ENCODE measurements at places on chromosomes 11 and 22. TPM values are rescaled to one million over a fixed set of nuclear protein-coding genes. Genes with fewer than 3 reads are reported as not detected.

OR5B21 gene
- not detected for total RNA-seq

APOL5 gene
- not detected for total RNA-seq

MMP1 gene
- total RNA-seq: not detected

HPX gene
- 0.82 TPM for total RNA-seq

PRG3 gene
- total RNA-seq: not detected

OR6X1 gene
- total RNA-seq: not detected

OR10A2 gene
- total RNA-seq: not detected

SCGB1D2 gene
- total RNA-seq: not detected

C11orf42 gene
- not detected for total RNA-seq

KDELR3 gene
- total RNA-seq: 1.2 TPM

CCDC87 gene
- total RNA-seq: 1.2 TPM

LMO1 gene
- total RNA-seq: 2.0 TPM

GVQW3 gene
- total RNA-seq: 16.3 TPM

ATL3 gene
- 21.6 TPM for total RNA-seq

PKNOX2 gene
- 4.9 TPM for total RNA-seq

SERHL2 gene
- total RNA-seq: 4.9 TPM

GGTLC3 gene
- total RNA-seq: not detected

EPS8L2 gene
- 0.41 TPM for total RNA-seq

C22orf42 gene
- 0.41 TPM for total RNA-seq

MUC2 gene
- not detected for total RNA-seq

ABCG4 gene
- total RNA-seq: 2.0 TPM

OR5AR1 gene
- not detected for total RNA-seq

NXPE1 gene
- not detected for total RNA-seq

KRTAP5-9 gene
- total RNA-seq: not detected

DDI1 gene
- not detected for total RNA-seq

CUL5 gene
- total RNA-seq: 117 TPM

FEN1 gene
- total RNA-seq: 15.9 TPM

TRIM48 gene
- total RNA-seq: not detected

NCAPH2 gene
- total RNA-seq: 42.4 TPM

LSP1 gene
- 0.82 TPM for total RNA-seq

BEST1 gene
- total RNA-seq: 1.6 TPM

LMNTD2 gene
- not detected for total RNA-seq

GRAP2 gene
- total RNA-seq: 5.3 TPM

UBQLNL gene
- under 0.01 TPM for total RNA-seq

ART1 gene
- not detected for total RNA-seq

MS4A3 gene
- 0.41 TPM for total RNA-seq

OR2AT4 gene
- total RNA-seq: not detected

MLC1 gene
- 17.9 TPM for total RNA-seq

FAM227A gene
- total RNA-seq: 4.9 TPM

GAS2 gene
- 8.6 TPM for total RNA-seq

CASP4 gene
- total RNA-seq: 2.9 TPM

FDX1 gene
- 15.9 TPM for total RNA-seq

TSPAN18 gene
- total RNA-seq: 13.9 TPM

MMP13 gene
- not detected for total RNA-seq

TEAD1 gene
- 12.2 TPM for total RNA-seq

CEP126 gene
- 10.6 TPM for total RNA-seq

SLC22A8 gene
- total RNA-seq: 1.2 TPM

GP1BB gene
- total RNA-seq: 24.1 TPM

SCGB2A2 gene
- total RNA-seq: not detected

OR5D13 gene
- total RNA-seq: not detected

RTN4R gene
- 10.2 TPM for total RNA-seq

MOB2 gene
- 15.1 TPM for total RNA-seq

PHOX2A gene
- total RNA-seq: not detected

SMTNL1 gene
- not detected for total RNA-seq

C1QTNF4 gene
- total RNA-seq: 14.7 TPM

PPFIBP2 gene
- 11.4 TPM for total RNA-seq

TBX1 gene
- total RNA-seq: not detected

PHETA2 gene
- total RNA-seq: 4.5 TPM

RCN1 gene
- total RNA-seq: 22.8 TPM

Data from frontal cortex (tissue), 4 donors.